ENCODE measurements at places on chromosomes 1 and 21. TPM values are rescaled to one million over a fixed set of nuclear protein-coding genes. Genes with fewer than 3 reads are reported as not detected.

The S100A3 gene
- total RNA-seq, result not detected

The POTED gene
- not detected for total RNA-seq

The KCNA3 gene
- total RNA-seq, result 143 TPM

The ADAMTS5 gene
- under 0.01 TPM for total RNA-seq

The SSR2 gene
- total RNA-seq, result 403 TPM

The PLA2G2D gene
- not detected for total RNA-seq

The NIBAN1 gene
- total RNA-seq, result 26.3 TPM

The IVL gene
- total RNA-seq, result not detected

The SIM2 gene
- not detected for total RNA-seq

The CELA2A gene
- not detected for total RNA-seq

The SYCP1 gene
- not detected for total RNA-seq

The SFN gene
- total RNA-seq, result 0.52 TPM

The TRIM33 gene
- 66.4 TPM for total RNA-seq

The C4BPA gene
- total RNA-seq, result 0.10 TPM

The TTC22 gene
- 1.9 TPM for total RNA-seq

The LMOD1 gene
- not detected for total RNA-seq

The C1QB gene
- 2.1 TPM for total RNA-seq

The BLZF1 gene
- total RNA-seq, result 11.1 TPM

The RNF220 gene
- 61.4 TPM for total RNA-seq

The DTL gene
- 0.52 TPM for total RNA-seq

The S100B gene
- total RNA-seq, result 20.8 TPM

The LAPTM5 gene
- total RNA-seq, result 719 TPM

The PRAMEF5 gene
- total RNA-seq, result not detected

The HSPB7 gene
- total RNA-seq, result not detected

The GSTM4 gene
- total RNA-seq, result 8.4 TPM

The TMCC2 gene
- 4.3 TPM for total RNA-seq

The TFF1 gene
- total RNA-seq, result not detected

Measured in mononuclear cell (primary cell).